Vagina (tissue), 2 donors: ENCODE measurements at places on chromosomes 12 and 14. TPM values are rescaled to one million over a fixed set of nuclear protein-coding genes. Genes with fewer than 3 reads are reported as not detected.
A peak's percentile ranks its signal among the peaks of the same experiment; 100 is the strongest.

C1QL4 gene
- total RNA-seq: 2.0 TPM

- no peak for DNase-seq
- H3K4me1 ChIP-seq: no peaks in the 10 kb centered on the region
- H3K36me3 ChIP-seq: no peaks in the 10 kb centered on the region
- no peak overlapping the region for H3K27ac ChIP-seq
Observed at GRCh38 chr14:43087666-43088065, 1419.4 kb downstream of the FSCB start.

CARMIL3 gene
- total RNA-seq: 1.2 TPM

DNA sequence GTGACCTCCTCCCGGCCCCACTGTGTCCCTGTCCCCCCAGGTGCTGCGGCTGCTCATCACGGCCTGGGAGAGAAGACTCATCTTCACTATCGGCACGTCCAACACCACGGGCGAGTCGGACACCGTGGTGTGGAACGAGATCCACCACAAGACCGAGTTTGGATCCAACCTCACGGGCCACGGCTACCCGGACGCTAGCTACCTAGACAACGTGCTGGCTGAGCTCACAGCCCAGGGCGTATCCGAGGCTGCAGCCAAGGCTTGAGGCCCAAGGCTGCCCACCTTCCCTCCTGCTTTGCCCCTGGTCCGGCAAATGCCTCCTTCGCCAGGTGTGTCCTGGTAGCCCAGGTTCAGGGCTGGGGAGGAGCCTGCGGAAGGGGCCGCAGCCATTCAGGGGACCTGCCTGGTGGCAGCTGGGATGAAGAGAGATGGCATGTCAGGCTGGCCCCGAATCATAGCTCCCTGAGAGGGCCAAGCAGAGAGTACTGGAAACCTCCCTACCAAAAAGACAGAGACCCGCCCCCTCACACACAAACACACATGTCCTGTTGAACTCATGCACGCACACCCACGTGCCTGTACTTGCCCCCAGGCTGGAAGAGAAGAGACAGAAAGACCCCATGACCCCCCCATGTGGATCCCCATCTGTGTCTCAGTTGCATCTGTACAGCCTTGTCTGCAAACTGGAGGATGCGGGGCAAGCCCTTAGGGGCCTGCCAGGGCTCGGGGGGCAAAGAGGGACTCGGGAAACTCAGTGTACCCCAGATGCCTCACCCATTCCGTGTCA is 38.7 kb downstream of the RASAL1 start:
- peaks cover 10% of the 10 kb centered on the region for H3K4me1 ChIP-seq
- H3K4me3 ChIP-seq: no peak overlapping the region
- H3K27ac ChIP-seq: no peak overlapping the region

GRCh38 chr12:56082967-56083366 is 3.0 kb downstream of the ERBB3 start:
- no peaks in the 10 kb centered on the region for H3K27me3 ChIP-seq
- no peak for DNase-seq
- peaks cover 8% of the 10 kb centered on the region for H3K4me1 ChIP-seq
- no peak overlapping the region for H3K27ac ChIP-seq
- no peaks in the 10 kb centered on the region for H3K36me3 ChIP-seq

GRCh38 chr14:77347751-77348150 is 26.9 kb downstream of the GSTZ1 start:
- no peaks in the 10 kb centered on the region for H3K36me3 ChIP-seq
- H3K27me3 ChIP-seq: no peaks in the 10 kb centered on the region
- DNase-seq: no peak
- H3K27ac ChIP-seq: no peak overlapping the region
- no peaks in the 10 kb centered on the region for H3K4me1 ChIP-seq

GRCh38 chr12:68976395-68976841 is 43.4 kb upstream of the CPM start:
- no peak overlapping the region for H3K4me3 ChIP-seq
- H3K27ac ChIP-seq: no peak overlapping the region
- peaks cover 9% of the 10 kb centered on the region for H3K4me1 ChIP-seq
- no peaks in the 10 kb centered on the region for H3K27me3 ChIP-seq
- no peaks in the 10 kb centered on the region for H3K36me3 ChIP-seq

GRCh38 chr12:63521706-63522105 is 146.6 kb downstream of the DPY19L2 start:
- no peaks in the 10 kb centered on the region for H3K27me3 ChIP-seq
- H3K36me3 ChIP-seq: no peaks in the 10 kb centered on the region
- DNase-seq: no peak
- no peak overlapping the region for H3K4me3 ChIP-seq
- H3K27ac ChIP-seq: no peak overlapping the region

DNA sequence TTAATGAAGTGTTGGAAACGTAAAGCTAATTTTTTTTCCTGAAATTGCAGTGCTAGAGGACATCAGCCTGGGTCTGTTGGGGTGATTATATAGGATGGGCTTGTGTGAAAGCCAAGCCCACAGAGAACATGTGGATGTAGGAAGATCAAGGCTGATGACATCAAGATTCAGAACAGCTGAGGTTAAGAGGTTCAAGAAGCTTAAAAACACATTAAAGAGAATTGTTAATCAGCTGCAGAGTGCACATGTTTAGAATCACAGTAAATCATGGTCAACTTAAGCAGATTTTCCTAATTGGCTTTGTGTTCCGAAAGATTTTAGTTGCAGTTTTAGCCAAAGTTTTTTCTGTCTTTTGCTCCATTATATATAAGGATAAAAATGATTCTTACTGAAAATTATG is 87.9 kb upstream of the PRICKLE1 start:
- no peaks in the 10 kb centered on the region for H3K27me3 ChIP-seq
- H3K4me3 ChIP-seq: no peak overlapping the region
- no peak overlapping the region for H3K27ac ChIP-seq
- DNase-seq: no peak
- no peaks in the 10 kb centered on the region for H3K36me3 ChIP-seq
- H3K4me1 ChIP-seq: no peaks in the 10 kb centered on the region

DNA sequence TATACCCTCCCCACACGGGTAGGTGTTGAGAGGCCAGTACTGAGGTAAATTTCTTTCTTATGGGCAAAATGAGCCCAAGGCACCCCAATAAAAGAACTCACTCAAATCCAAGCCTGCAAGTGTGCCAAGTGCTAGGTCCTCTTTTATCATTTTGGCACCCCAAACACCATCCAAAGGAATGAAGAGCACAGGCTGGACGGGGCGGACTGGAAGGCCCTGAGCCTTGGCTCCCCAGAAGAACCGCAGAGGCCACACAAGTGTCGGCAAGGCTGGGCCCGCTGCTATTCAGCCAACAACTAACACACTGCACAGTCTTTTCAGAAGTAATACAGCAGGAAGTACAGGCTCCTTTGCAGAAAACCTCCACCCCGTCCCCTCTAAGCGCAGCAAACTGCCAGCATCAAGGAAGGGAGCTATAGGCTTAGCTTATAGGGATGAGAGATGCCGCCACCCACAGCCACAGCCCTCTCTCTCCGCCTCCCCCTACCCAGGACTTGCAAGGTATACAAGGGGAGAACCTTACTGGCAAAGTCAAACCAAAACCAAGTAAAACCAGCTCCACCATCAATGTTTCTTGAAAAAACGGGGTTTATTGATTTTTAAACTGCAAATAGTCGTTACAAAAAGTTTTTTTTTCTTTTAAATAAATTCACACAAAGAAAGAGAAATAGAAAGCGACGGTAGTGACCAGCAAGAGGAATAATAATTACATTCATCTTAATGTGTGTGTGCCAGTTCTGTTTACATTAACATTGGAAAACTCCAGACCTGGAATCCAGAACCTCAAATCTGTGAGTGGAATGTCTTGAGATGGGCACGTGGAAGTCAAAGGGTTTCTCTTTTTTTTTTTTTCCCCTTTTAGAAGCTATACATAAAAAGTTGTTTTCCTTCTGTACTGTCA is 5.5 kb downstream of the ZFP36L1 start:
- H3K27ac ChIP-seq: peak overlapping the region; percentile 85
- H3K27me3 ChIP-seq: no peaks in the 10 kb centered on the region
- H3K4me1 ChIP-seq: peaks cover 51% of the 10 kb centered on the region
- DNase-seq: peak; percentile 91

DNA sequence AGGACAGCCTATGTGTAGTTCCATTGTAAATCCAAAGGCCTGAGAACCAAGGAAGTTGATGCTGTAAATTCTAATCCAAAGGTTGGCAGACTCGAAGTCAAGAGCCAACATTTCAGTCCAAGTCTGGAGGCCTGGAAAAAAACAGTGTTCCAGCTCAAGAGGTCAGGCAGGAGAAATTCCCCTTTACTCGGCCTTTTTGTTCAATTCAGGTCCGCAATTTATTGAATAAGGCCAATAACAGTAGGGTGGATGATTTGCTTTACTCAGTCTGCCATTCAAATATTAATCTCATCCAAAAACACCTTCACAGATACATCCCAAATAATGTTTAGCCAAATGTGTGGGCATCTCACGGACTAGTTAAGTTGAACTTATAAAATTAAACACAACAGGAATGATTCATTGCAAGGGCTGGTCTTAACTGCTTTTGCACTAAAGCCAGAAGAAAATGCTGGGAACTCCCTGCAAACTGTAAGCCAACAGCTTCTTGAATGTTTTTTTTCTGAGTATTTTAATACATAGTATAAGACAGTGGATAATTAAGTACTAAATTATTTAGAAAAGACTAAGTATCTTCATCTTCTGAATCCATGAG is 197.4 kb upstream of the GARIN6 start:
- no peak overlapping the region for H3K27ac ChIP-seq
- no peaks in the 10 kb centered on the region for H3K27me3 ChIP-seq
- no peaks in the 10 kb centered on the region for H3K36me3 ChIP-seq
- no peak overlapping the region for H3K4me3 ChIP-seq
- peaks cover 9% of the 10 kb centered on the region for H3K4me1 ChIP-seq

DNA sequence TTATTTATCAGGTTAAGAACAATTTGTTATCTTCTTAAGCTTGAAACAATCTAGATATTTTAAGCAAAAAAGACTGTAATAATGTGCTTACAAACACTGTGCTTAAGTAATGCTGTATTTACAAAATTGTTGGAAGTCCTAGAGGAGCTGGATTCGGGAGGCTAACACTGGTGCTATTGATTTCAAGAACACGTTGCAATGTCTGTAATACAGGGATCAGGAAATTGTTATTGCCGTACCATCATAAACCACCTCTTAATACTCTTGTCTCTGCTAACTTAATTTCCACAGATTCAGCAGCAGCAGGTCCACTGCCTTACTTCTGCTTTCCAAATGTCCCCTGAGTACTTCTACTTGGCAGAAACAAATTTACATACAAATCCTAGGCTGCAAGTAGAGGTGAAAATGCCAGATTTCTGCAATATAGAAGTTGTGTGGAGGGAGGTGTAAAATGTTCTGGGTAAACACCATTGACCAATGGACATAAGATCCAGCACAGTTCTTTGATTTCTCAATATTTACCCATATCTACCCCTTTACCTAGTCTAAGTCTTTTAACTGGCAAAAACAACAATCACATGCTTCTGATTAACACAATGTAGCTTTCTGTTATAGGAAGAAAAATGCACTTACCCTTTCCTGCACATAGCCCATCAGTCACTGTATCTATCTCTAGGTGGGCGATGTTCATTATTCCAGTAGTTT is 663.4 kb downstream of the TMTC2 start:
- H3K4me1 ChIP-seq: no peaks in the 10 kb centered on the region
- H3K4me3 ChIP-seq: no peak overlapping the region
- DNase-seq: no peak
- H3K27ac ChIP-seq: no peak overlapping the region

GRCh38 chr12:101866615-101867373 is 10.6 kb upstream of the DRAM1 start:
- no peak for DNase-seq
- no peak overlapping the region for H3K4me3 ChIP-seq
- no peaks in the 10 kb centered on the region for H3K36me3 ChIP-seq
- no peaks in the 10 kb centered on the region for H3K4me1 ChIP-seq

PROX2 gene
- total RNA-seq: not detected

SPX gene
- total RNA-seq: not detected

GRCh38 chr12:130617219-130617618 is 98.9 kb downstream of the RIMBP2 start:
- no peaks in the 10 kb centered on the region for H3K36me3 ChIP-seq
- no peak for DNase-seq
- H3K4me1 ChIP-seq: no peaks in the 10 kb centered on the region
- H3K4me3 ChIP-seq: no peak overlapping the region
- no peaks in the 10 kb centered on the region for H3K27me3 ChIP-seq
- no peak overlapping the region for H3K27ac ChIP-seq
